NAMALWA (cell line): ENCODE measurements at places on chromosomes 4 and X.

DNA sequence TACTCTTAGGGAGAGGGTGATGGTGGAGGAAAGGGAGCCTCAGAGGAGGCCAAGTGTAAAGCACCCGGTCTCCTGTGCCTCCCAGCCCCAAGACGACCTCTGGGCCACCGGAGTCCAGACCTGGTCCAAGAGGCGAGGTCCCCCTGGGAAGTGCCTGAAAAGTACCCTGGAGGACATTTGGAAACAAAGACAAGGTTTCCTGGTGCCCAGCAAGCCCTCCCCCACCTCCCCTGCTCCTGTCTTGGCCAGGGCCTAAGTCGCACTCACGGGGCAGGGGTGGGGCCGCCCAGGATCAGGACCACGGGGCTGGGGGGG is 532 bp upstream of the SH3BP2 start:
- DNase-seq = no peak

GRCh38 chr4:147840838-147841738 is 109.2 kb downstream of the ARHGAP10 start:
- DNase-seq = no peak

GRCh38 chr4:71235311-71236201 is 103.3 kb upstream of the SLC4A4 start:
- no peak for DNase-seq

- no peak for DNase-seq
These were observed 129.0 kb downstream of the VSIG4 start for GRCh38 chrX:65910899-65911298.

- DNase-seq = peak; percentile 33
These were observed 102.4 kb downstream of the CLNK start for GRCh38 chr4:10582059-10582686.

- DNase-seq = no peak
These were observed 97.1 kb upstream of the SH3RF1 start for GRCh38 chr4:169367826-169368225.

GRCh38 chr4:113957956-113958355 is 21.5 kb downstream of the ARSJ start:
- DNase-seq = no peak

GRCh38 chr4:88583631-88584470 is 8.4 kb upstream of the HERC3 start:
- DNase-seq = no peak

- peak; percentile 41 for DNase-seq
These were observed 71.3 kb upstream of the CAMK2D start for GRCh38 chr4:113832803-113833202.

GRCh38 chr4:93649828-93650227 is 178.7 kb upstream of the ATOH1 start:
- no peak for DNase-seq

DNA sequence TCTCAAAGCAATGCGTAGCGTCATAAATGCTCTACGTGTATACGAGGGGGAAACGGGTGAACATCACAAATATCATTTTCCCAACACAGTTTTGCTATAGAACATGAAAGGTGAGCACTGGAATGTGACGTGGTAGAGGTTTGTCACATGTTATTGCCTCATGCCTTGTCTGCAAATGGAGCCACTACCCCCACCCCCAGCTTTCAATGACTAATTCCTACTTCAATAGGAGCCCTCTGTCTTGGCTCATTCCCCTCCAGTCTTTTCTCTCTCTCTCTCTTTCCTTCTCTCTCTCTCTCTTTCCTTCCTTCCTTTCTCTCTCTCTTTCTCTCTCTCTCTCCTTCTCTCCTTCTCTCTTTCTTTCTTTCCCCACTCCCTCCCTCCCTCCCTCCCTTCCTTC is 127.0 kb downstream of the STOX2 start:
- no peak for DNase-seq

DNA sequence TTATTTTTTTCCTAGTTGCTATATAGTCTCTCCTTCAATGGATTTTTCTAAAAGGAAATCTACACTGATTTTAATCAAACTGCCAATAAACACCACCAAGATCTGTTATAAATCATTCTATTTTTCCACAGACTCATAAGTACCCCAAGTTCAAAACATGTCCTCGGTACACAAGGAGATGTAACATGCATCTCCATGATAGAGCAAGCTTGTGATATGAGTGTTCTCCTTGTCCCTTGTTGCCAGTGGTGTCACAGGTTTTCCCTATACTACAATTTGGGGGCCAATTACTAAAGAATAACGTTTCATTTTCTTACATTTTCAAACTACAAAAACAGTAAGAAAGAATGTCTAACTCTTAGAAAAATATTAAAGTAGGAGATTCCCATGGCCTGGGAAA is 491 bp downstream of the ARHGEF6 start:
- DNase-seq = peak; percentile 38

DNA sequence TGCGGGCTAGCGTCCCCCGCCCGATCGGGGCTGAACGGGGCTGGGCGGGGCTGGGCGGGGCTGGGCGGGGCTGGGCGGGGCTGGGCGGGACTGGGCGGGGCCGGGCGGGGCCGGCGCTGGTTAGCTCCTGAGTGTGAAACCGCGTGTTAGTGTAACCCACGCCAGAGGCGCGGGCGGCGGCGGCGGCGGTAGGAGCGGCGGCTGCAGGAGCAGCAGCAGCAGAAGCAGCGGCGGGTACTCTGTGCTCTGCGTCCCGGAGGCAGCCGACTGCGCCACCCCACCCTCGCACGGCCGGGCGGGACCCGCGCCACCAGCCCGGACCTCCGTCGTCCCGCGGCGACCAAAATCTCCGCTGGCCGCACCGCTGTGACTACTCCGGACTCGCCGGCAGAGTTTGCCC is 128.1 kb downstream of the LAS1L start:
- no peak for DNase-seq

DNA sequence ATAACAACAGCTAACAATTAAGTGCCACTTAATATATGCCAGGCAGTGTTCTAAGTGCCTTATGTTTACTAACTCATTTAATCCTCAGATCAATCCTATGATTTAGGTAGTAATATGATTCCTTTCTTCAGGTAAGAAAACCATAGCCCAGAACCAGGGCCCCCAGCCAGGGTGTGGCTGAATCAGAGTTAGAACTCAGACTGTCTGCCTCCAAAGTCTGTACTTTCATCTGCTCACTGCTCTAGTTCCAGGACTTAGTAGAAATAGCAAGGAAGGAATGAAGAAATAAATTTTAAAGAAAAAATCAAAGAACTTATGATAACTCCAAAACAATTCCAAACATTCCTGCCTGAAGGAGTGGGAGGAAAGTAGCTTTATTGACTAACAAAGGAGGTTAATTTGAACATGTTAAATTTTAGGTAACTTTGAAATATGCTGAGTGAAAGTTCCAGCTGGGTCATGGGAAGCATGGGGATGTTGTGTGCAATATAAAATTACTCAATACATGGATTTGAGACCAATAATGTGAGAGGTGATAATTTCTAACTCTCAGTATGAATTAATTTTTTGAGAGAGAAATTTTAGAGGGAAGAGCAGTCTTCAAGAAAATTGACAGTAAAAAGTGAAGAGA is 8.8 kb upstream of the ADH1C start:
- DNase-seq = no peak

DNA sequence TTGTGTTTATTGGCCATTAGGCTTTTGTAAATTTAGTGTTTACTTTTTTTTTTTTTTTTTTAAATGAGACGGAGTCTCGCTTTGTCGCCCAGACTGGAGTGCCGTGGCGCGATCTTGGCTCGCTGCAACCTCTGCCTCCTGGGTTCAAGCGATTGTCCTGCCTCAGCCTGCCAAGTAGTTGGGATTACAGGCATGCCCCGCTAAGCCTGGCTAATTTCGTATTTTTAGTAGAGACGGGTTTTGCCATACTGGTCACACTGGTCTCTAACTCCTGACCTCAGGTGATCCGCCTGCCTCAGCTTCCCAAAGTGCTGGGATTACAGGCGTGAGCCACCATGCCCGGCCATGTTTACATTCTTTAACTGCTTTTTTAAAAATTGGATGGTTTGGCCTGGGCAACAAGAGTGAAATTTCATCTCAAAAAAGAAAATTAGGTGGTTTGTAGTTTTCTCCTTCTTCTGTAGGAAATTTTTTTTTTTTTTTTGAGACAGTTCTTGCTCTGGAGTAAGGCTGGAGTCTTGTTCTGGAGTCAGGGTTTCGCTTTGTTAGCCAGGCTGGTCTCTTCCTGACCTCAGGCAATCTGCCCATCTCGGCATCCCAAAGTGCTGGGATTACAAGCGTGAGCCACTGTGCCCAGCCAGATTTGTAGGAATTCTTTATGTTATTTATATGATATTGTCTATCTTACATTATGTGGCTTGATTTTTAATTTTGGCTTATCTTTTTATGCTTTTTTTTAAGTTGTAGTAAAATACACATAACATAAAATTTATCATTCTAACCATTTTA is 15.1 kb downstream of the UBE2K start:
- DNase-seq = no peak

GRCh38 chrX:140765043-140765784 is 55.7 kb downstream of the LINC00632 start:
- DNase-seq = no peak

DNA sequence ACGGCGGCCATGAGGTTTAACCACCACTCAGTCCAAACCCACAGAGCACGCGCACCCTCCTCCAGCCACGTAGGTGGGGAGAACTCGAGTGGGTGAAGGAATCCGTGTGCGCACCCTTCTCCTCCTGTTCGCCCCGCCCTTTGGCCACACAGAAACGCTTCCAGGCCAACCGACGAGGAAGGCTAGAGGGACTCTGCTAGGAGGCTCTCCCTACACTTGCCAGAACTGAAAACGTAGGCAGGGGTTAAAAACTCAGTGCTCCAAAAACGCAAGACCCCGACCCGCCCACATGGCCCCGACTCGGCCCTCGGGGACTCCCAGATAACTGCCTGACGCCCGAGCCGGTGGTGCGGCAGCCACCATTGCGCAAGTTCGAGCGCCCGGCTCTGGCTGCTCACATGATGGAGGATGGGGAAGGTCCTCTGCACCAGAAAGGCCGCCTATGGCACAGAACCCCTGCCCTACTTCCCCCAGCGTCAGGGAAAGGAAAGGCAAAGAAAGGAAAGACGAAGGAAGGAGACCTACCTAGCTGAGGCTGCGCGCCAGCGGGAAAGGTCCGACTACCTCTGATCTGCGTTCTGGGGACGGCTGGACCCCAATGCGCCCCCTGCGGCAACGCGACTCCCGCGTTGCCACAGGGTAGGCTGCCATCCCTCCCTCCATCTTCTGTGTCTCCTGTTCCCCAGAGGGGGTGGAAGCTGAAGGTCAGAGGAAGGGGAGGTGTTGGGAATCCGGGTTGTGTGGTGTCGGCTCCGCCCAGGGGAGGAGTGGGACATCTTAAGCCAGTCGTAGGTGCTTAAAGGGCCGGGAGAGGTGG is 201.9 kb upstream of the AGTR2 start:
- DNase-seq = peak; percentile 68

GRCh38 chrX:68686097-68686977 is 38.9 kb downstream of the STARD8 start:
- no peak for DNase-seq

DNA sequence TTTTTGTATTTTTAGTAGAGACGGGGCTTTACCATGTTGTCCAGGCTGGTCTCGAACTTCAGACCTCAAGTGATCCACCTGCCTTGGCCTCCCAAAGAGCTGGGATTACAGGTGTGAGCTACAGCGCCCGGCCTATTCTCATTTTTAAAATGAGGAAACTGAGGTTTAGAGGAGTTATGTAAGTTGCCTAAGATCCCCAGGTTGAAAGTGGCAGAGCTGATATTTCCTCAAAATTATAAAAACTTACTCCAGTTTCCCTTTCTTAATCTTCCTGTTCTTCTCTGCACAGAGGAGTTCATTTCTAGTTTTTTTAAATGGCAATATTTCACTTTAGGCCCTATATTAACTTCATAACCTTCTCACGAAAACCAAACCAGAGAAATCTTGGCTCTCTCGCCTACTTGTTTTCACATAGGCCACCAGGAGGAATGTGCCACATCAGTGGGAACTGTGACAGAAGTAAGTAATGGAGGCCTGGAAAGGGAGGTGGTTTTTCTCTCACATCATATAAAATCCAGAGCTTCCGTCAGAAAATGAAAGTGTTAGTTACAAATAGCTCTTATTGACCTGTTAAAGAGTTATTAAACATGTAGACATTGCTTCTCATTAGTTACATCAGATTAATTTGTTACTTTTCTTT is 16.1 kb upstream of the RS1 start:
- no peak for DNase-seq

DNA sequence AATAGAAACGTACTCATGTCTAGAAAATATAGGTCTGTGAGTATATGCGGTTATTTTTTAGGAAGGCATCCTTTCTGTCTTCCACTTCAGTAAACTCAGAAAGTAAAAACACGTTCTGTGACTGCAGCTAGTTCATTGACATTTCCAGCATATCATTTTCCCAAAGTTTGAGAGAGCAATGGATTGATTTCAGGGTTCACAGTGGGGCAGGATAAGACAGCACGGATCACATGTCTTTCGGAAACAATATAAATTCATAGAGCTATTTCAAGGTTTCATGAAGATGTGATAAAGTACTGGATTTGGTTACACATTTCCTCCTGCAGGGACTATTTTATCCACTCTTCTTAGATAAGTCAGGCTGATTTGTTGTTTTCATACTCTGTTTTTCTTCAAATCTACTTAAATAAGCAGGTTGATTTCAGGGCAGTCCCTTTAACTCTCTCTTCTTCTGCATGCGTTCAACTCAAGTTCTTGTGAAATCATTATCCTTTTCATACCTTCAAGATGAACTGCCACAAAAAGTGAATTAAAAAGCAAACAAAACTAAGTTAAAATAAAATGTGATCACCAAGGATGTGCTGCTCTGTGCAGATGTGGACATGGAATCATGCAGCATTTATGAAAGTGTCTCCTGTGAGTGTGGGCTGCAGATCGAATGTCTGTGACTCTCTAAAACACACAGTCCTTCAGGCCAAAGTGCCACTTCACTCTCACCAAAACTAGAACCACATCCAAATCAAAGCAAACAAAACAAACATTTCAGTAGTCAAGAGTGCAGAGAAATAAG is 187.7 kb downstream of the UNC5C start:
- no peak for DNase-seq

GRCh38 chrX:41475591-41476241 is 28.6 kb downstream of the NYX start:
- no peak for DNase-seq

- DNase-seq = no peak
These were observed 169.9 kb upstream of the LDB2 start for GRCh38 chr4:17068392-17068791.

DNA sequence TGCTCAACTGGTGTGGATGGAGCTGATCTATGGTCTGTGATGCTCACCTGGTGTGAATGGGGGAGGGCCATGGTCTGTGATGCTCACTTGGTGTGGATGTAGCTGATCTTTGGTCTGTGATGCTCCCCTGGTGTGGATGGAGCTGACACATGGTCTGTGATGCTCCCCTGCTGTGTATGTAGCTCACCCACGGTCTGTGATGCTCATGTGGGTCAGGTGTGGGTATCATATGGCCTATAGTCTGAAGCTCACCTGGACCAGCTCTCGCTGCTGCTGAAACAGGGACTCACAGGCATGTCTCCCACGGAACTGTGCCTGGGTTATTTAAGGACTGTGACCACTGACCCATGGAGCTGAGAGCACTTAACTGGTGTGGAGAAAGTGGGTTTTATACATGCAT is 109.7 kb downstream of the CRLF2 start:
- DNase-seq = no peak

DNA sequence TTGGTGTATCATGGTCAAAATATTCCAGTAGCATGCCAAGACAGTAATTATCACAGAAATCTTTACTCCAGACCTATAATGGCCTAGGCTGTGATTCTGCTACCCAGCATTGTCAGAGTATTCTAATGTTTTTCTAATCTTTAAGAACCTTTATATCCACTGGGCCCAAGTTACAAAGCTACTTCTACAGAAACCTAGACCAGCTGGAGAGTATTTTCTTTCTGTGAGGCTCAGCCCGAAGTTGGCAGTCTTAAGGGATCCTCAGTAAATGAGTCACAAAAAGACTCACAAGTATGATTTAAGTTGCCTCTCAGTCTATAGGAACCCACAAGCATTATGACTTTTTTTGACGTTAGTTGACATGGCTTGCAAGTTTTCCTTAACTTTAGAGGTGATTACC is 638.5 kb upstream of the FAM241A start:
- no peak for DNase-seq
